ENCODE measurements at places on chromosomes 11 and 22.

DNA sequence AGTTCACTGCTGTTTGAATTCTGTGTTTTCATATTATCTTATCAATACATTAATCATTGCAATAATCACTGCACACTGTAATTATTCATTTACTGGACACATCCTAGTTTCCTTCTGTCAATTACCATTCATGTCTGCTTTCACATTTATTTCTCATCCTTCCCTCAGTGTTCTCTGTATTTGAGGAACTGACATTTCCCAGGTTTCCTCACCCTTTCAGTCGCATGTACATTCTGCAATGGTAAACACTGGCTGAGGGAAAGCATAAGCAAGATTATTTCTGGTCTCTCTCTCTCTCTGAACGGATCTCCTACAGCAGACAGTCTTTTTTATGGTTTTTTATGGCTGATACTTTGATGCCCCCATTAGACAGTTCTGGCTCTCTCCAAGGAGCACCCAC, 4.2 kb upstream of the HBD start:
- DNase-seq = no peak

DNA sequence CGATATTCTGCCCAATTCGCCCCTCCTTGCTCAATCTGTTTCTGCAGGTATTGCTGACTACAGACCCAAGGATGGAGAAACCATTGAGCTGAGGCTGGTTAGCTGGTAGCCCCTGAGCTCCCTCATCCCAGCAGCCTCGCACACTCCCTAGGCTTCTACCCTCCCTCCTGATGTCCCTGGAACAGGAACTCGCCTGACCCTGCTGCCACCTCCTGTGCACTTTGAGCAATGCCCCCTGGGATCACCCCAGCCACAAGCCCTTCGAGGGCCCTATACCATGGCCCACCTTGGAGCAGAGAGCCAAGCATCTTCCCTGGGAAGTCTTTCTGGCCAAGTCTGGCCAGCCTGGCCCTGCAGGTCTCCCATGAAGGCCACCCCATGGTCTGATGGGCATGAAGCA, 9.2 kb upstream of the SLC35E4 start:
- DNase-seq = no peak

DNA sequence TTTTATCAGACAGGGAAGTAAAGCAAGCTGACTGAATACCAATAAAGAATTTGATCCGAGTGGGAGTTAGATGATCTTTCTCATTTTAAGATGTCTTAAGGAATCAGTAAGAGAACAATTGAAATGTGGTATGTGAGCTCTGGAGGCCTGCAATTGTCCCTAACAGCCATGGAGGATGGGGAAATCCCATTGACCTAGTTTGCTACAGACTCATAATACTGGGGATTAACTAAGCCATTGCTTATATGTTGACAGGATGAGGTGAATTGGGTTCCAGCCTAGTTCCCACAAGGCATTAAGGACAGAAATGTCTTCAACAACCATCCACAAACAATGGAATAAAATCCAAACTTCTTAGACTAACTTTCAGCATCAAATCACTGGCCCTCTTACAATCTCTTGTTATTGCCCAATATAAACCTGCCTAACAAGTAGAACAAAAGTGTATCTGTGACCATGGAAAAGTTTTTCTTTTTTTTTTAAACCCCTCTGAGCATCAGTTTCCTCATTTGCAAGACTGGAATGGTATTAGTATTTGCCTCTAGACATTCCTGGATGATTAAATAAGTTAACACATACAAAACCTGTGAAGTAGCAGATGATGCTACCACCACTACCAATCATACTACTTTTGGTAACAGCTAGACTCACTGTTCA, 773.2 kb downstream of the DLG2 start:
- DNase-seq = peak; percentile 13

DNA sequence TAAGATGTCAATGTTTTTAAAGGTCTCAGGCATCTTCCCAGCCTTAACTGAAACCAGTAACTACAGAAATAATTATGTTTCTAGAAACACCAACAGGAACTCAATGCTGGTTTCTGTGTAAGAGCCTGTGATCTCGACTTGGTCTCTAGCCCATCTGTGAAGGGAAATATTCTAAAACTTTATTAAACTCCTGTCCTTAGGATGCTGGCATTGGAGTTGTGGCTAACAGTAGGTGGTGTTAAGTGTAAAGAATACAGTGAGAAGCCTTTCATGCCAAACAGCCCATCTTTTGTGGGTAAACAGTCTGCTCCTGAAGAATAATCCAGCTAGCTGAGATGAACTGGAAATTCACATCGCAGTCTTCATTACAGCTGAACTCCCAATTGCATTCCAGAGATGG, 133.2 kb downstream of the ADAMTS15 start:
- DNase-seq = peak; percentile 5

- peak; percentile 29 for DNase-seq
These were observed 2.7 kb upstream of the RHOD start for GRCh38 chr11:67053896-67054329.

DNA sequence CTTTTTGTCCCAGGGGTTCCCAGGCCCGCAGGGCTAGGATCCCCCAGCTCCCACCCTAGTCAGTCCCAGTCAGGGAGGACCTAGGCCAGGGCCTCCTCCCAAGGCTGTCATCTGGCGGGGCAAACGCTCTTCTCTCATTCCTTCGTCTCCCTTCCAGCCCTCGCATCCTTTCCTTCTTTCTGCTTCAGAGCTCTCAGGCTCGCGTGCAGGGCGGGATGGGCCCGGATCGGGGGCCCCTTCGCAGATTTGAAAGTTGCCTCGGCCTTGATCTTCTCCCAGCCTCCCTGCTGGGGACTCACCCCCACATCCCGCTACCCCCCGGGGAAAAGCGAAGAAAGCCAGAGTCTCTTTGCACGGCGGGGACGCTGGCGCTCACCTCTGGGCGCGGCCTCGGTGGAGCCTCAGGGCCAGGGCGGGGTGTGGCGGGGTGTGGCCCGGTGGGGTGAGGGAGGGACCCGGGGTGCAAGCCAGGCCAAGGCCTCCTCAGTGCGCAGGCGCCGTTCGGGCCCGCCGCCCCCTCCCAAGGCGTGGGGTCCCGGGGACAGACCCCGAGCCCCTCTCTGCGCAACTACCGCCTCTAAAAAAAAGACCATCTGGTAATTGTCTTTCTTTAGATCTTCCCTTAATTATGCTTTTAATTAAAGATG, 14.8 kb upstream of the PAX6 start:
- no peak for DNase-seq

- no peak for DNase-seq
These were observed 75.4 kb upstream of the KCNQ1OT1 start for GRCh38 chr11:2775083-2775625.

- peak; percentile 33 for DNase-seq
These were observed at the start of gene TCF20 for GRCh38 chr22:42270510-42271190. Gene TCF20 (minus strand): TSS chr22:42270653. CDS start chr22:42215305, 55,348 bp downstream.
